ENCODE measurements at places on chromosomes 7 and 10.

DNA sequence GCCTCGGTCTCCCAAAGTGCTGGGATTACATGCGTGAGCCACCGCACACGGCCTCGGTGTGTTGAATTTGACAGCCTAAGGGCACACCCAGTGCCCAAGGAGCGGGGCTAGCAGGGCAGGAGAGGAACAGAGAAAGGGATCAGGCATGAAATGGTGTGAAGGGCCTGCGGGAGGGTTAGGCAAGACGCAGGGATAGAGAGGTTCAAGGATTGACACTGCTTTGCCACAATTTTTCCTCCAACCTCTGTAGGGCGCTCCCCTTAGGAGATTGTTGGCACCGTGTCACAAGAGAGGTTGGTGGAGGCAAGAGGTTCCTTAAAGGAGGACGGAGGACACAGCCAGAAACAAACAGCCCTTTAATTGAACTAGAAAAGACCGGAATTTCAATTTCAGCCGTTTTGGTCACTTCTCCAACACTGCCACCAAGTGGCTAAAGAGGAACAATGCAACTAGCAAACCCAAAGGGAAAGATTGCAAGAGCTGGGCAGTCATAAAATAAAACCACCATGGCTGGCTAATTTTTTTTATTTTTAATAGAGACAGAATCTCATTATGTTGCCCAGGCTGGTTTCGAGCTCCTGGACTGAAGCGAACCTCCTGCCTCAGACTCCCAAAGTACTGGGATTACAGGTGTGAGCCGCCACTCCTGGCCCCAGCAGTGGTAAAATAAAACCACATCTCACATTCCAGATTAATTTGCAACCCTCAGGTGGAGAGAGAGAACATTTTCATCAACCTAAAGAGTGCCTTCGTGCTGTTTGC, 6.9 kb upstream of the CREB3L2 start:
- peak; percentile 67 for DNase-seq

GRCh38 chr10:80184291-80184690, 21.0 kb downstream of the ANXA11 start:
- DNase-seq, result no peak

DNA sequence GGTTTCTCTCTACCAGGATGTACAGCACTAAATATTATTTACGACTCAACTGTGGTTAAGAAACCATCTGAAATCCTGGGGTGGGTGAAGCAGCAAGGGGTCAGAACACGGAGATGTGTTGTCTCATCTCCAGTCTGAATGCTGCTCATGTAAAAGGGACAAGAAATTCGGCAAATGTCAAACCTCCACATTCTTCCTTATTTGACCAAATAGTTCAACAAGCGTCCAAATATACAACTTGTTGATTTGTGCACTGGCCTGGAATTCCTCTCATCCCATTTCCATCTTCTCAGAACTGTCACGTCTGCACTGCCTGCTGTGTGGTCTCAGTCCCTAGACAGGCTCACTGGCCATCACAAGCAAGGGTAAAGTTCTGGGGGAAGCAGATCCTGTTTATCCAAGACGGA, 520.0 kb downstream of the PARD3 start:
- no peak for DNase-seq

- no peak for DNase-seq
Observed at GRCh38 chr7:18572885-18573284, 77.3 kb downstream of the HDAC9 start.

GRCh38 chr10:63553031-63553430, 31.8 kb downstream of the REEP3 start:
- no peak for DNase-seq

- no peak for DNase-seq
Observed at GRCh38 chr10:131290781-131291180, 20.7 kb downstream of the TCERG1L start.

DNA sequence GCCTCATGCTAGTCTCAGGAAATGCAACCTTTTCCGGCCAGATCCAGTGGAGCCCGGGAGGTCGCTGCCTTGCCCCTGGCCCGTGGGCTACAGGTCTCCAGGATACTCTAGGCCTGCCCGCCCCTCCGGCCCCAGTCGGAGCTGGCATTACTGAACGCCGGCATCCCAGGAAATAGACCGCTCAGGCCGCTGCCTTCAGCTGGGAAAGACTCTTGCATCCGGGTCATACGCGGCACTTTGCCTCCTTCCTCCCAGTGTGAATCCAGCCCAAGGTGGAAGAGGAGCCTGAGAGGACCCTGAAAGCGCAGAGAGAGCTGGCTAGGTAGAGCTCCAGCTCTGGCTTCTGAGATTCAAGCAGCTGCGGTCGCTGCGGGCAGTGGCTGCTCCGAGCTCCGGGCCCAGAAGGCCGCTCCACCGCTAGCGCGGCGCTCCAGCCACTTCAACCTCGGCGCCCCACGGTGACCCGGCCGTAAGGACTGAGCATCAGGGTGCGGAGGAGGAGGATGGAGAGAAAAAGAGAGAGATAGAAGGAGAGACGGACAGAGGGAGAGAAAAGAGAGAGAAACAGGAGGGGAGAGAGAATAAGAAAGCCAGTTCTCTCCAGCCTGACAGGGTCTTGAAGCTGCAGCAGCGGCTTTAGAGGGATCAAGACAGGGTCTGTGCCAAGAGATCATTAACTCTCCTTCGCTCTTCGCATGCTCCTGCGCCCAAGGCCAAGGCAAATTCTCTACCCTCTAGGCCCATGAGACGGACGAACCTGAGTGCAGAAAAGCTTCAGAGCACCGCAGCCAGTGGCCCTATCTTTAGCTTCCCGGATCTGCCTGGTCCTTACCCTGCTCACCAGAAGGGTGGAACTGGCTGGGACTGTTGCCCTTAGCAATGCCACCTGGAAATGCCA, 1.8 kb upstream of the HOXA10 start:
- no peak for DNase-seq

All from NCI-H1436 (cell line).